Activated CD8-positive, alpha-beta memory T cell treated with anti-CD3 and anti-CD28 coated beads for 48 hours (primary cell): ENCODE measurements at places on chromosomes 4 and X.

DNA sequence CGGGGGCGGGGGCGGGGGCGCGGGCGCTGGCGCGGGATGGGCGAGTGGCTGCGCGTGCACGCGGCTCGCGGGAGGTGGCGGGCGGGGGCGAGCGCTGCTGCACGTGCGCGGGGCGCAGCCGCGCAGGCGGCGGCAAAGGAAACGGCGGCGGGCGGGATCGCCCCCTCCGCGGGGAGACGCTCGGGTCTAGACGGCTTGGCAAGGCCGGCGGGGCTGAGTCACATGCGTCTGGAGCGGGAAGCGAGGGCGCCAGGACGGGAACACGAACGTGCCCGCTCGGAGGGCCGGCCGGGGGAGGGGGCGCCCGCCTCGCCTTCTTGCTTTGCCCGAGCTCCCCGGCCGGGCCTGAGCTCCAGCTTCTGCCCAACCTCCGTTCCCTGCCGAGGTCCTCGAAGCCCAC lies 4.3 kb upstream of the HAUS7 start:
- no peak for DNase-seq

DNA sequence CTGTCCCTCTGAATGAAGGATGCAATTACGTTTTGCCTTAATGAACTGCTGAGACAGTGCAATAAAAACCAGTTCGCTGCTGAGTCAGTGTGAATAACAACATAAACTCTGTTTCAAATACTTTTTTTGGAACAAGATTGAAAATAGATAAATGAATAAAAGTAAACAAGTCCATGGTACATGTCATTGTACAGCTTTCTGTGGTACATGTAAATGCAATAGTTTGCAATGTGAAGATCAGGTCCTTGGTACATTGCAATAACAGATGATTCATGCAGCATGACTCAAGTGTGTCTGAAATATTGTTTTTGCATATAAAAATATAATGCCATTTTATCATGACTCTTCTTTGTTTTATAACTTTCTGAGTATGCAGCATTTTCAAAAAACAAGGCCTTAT lies 193.4 kb upstream of the PACRGL start:
- no peak for DNase-seq

- DNase-seq = no peak
Measured at GRCh38 chr4:36385951-36386571, 104.6 kb downstream of the DTHD1 start.

GRCh38 chr4:38576767-38577166 lies 87.2 kb upstream of the KLF3 start:
- DNase-seq = no peak
